ENCODE measurements at places on chromosomes 6 and 20.

DNA sequence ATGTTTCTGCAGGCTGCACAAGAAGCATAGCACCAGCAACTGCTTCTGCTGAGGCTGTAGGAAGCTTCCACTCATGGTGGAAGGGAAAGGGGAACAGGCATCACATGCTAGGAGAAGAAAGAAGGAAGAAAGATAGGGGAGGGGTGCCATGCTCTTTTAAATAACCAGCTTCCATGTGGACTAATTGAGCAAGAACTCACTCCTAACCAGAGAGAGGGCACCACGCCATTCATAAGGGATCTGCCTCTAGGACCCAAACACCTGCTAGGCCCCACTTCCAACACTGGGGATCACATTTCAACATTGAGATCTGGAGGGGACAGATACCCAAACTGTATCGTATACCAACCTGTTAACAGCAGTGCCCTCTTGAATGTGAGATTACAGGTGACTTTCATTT is 46.9 kb upstream of the ARMC2 start:
- DNase-seq = no peak

- no peak for DNase-seq
These were observed 863.1 kb downstream of the MAFB start for GRCh38 chr20:39825950-39826349.

DNA sequence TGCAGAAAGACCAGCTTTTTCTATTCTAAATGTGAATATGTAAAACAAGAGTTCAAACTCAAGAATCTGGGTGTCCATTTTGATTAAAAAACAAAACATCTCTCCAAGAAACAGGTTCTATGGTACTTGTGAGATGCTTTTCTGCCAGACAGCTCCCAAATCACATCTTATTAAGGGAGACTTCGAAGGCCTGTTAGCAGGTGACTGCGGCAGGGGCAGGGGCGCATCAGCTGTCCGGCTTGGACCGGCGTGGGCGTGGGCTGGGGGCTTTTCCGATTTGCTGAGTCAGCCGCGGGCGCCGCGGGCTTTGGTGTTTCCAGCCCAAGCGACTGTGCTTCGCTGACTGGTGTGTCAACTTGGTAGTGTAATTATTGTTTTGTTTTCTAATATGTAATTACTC is 32.6 kb downstream of the TFAP2A start:
- no peak for DNase-seq

DNA sequence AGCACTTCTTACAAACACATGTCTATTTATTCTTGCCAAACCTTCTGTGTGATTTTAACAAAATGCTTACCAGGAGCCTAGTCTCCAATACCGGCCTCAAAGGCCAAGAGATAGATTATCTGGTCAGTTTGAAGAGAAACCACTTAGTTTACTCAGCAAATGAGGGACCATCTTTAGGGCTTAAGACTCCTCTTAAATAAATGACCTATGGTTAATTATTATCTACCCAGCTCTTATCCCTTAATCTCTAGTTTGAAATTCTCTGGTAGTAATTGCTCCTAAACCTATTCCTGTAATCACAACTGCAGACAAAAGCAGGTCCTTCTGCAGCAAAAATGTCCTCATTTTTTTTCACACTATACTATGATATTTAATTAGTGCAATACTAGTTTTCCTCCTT is 301.8 kb downstream of the KIF16B start:
- DNase-seq = no peak
